Activated CD4-positive, alpha-beta T cell treated with anti-CD3 and anti-CD28 coated beads for 1 hour (primary cell): ENCODE measurements at places on chromosomes 5 and 9.
A peak's percentile ranks its signal among the peaks of the same experiment; 100 is the strongest.

DNA sequence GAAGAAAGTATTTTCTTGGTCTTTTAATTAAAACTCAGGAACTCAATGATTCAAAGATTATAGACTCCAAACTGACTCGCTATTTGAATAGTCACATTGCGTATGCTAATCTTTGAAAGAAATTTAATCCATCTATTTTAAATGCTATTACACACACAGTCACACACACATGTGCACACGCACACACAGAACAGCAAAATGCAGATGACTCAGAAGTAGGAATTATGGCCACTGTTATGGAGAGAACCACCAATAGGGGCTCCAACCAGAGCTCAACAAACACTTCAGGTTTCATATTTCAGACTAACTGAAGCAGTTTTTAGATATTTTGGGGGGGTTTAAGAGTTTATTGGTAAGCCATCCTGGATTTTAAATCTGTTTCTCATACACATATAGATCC, 1917.9 kb downstream of the EFNA5 start:
- DNase-seq = no peak

- DNase-seq = no peak
Observed at GRCh38 chr9:134644725-134645606, 3.4 kb downstream of the COL5A1 start.

GRCh38 chr5:473551-474192, 30.7 kb downstream of the EXOC3 start:
- DNase-seq = no peak

- peak; percentile 82 for DNase-seq
Observed at GRCh38 chr5:150458802-150459557, 9.4 kb upstream of the RPS14 start.

- no peak for DNase-seq
Observed at GRCh38 chr5:128498844-128499455, 39.1 kb downstream of the FBN2 start.

- DNase-seq = no peak
Observed at GRCh38 chr9:99803694-99804093, 18.0 kb upstream of the NR4A3 start.

GRCh38 chr9:101671567-101671966, 66.9 kb downstream of the GRIN3A start:
- DNase-seq = no peak

- DNase-seq = no peak
Observed at GRCh38 chr5:59698207-59699178, 195.0 kb downstream of the PDE4D start.

DNA sequence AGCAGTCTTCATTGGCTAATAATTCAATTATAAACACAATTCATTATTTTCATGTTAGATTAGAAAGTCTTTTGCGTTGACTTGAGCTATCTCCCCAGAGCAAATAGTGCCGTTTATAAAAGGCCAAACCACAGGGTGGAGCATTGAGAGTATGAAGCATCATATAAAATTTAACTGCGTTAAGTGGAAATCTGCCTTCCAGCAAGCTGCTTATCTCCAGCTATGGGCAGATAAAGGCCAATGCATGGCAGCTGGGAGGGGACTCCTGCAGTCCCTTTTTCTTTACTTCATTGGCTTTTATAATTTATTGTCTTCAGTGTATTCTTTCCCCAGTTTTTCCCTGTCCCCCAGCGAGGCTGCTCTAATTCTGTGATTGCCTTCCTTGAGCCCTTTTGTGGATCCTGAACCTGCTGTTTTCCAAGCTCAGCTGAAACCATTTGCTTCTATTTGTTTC, 113.7 kb downstream of the TMEM232 start:
- no peak for DNase-seq

DNA sequence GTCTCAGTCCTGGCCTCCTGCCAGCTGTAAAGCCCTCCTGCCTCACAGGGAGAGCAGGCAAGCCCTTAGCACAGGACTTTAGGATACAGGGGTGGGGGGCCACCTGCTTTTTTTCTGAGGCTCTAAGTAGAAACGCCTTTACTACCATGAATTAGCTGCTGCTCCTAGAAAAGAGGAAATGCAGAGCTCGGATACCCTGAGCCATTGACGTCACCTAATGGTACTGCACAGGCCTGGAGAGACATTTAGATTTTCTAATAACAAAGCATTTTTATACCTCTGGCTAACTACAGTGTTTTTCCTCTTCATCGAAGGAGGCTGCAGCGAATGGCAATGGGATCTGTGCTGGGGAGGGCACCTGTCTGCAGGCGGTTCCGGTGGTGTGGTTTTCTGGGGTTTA, 137.0 kb downstream of the WDR41 start:
- DNase-seq = no peak

DNA sequence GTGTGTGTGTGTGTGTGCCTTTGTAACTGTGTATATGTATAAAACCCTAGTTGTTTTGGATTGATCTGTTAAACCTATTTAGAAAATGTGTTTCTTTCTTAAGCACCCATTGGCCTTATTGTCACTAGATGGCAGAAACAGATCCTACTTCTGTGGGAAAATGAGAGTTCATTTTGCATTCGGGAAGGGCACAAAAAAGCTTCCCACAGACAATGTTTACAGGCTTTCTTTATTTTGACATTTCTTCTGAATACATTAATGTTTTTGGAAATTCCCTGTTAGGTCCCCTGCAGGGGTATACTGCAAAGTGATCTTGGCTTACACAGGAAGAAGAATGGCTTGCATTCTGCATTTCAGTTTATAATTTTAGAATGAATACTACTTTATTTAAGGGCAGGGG, 481.8 kb upstream of the ARRDC3 start:
- no peak for DNase-seq

GRCh38 chr5:39558541-39558940, 133.8 kb upstream of the DAB2 start:
- DNase-seq = no peak

DNA sequence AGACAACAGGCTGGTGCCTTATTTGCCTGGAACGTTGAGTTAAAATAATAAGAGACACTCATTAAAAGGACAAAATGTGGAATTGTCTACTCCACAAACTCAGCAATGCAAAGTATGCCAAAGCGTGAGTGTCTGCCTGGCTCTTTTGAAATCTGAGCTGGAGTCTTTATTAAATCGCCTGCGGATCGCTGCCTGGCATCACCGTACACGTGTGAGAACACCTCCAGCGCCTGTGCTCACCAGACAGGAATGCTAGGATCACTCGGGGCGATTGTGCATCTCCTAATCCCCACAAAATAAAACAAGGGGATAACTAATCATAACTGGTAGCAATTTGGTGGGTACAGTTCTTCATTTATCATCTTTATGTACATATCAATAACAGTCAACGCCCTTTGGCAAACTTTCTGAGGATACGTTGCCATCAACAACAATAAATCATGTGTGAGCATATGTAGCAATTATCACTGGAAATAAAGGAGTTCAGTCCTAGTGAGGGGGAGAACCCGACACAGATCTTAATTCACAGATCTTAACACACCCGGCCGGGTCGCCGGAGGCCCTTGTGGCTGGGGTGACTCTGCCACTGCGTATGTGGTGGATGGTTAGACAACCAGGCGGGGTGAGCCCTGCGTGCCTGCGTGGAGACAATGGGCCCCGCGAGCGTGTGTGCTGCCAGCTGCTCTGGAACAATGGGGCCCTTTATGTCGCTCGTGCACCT, 284.9 kb upstream of the IRX1 start:
- DNase-seq = no peak

- DNase-seq = no peak
Observed at GRCh38 chr9:74528207-74528606, 31.1 kb downstream of the RORB start.

GRCh38 chr5:78589923-78590322, 58.6 kb downstream of the LHFPL2 start:
- DNase-seq = no peak
